ENCODE measurements at places on chromosomes 1 and 21. TPM values are rescaled to one million over a fixed set of nuclear protein-coding genes. Genes with fewer than 3 reads are reported as not detected.
A peak's percentile ranks its signal among the peaks of the same experiment; 100 is the strongest.

The PRPF38A gene
- total RNA-seq = 18.9 TPM

- no peaks in the 10 kb centered on the region for H3K36me3 ChIP-seq
- DNase-seq = no peak
- no peaks in the 10 kb centered on the region for H3K4me1 ChIP-seq
- no peaks in the 10 kb centered on the region for H3K27me3 ChIP-seq
- H3K27ac ChIP-seq = no peak overlapping the region
- H3K4me3 ChIP-seq = no peak overlapping the region
Measured at GRCh38 chr1:221620437-221621384, 121.2 kb downstream of the DUSP10 start.

The L1TD1 gene
- 0.36 TPM for total RNA-seq

GRCh38 chr1:147549526-147549925, 8.2 kb downstream of the BCL9 start:
- H3K27me3 ChIP-seq = no peaks in the 10 kb centered on the region
- no peak for DNase-seq
- no peaks in the 10 kb centered on the region for H3K36me3 ChIP-seq
- no peak overlapping the region for H3K27ac ChIP-seq
- no peak overlapping the region for H3K4me3 ChIP-seq

- H3K4me3 ChIP-seq = no peak within 1 kb of the TSS
- H3K27me3 ChIP-seq = peaks cover 10% of the 10 kb centered on the region
- peak; percentile 10 for DNase-seq
- no peak within 1 kb of the TSS for H3K27ac ChIP-seq
- H3K36me3 ChIP-seq = no peaks in the 10 kb centered on the region
Measured at GRCh38 chr21:39867198-39867650, at the start of gene PCP4. Gene PCP4 (plus strand): TSS chr21:39867438. CDS start chr21:39867502, 64 bp downstream.

- H3K27me3 ChIP-seq = no peaks in the 10 kb centered on the region
- no peak overlapping the region for H3K4me3 ChIP-seq
- H3K4me1 ChIP-seq = peaks cover 8% of the 10 kb centered on the region
- DNase-seq = no peak
Measured at GRCh38 chr1:29299446-29299845, 63.1 kb downstream of the PTPRU start.
